ENCODE measurements at places on chromosomes 3 and 15. TPM values are rescaled to one million over a fixed set of nuclear protein-coding genes. Genes with fewer than 3 reads are reported as not detected.

GRCh38 chr3:115626721-115627120 is 3.4 kb downstream of the GAP43 start:
- DNase-seq: no peak

DNA sequence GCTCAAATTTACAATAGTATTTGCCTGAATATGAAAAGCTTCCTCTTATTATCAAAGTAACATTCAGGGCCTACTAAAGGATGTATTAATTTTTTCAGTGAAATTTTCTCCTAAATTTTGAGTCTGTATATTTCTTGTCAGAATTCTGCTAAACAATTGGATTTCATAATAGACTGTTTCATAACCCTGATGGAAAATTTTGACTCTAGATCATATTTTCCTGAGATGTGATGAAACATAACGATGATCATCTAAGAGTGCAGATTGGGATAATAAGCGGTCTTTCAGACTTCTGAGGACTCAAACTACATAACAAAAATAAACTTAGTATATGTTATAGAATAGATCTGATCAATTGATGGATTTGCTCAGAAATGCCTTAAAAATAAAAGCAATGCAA is 574.5 kb upstream of the TBL1XR1 start:
- no peak for DNase-seq

- DNase-seq: no peak
These were observed 157.7 kb upstream of the FAM3D start for GRCh38 chr3:58824285-58824684.

DNA sequence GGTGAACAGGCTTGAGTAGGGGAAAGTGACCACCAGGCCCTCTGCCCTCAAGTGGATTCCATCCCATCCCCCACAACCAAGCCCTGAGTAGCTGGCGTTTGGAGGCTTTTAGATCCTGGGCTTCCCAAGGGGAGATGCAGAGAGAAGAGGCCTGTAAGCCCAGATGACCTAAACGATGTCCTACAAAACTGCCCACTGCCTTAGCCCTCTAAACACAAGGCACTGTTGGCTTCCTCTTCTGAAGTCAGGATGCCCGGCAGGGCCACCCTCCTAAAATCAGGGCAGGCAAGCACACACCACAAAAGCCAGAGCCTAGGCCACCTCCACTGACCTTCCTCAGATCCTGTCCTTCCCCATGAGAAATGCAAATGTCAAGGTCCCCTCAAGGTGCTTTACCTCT is 68.6 kb downstream of the ADCY5 start:
- no peak for DNase-seq

DNA sequence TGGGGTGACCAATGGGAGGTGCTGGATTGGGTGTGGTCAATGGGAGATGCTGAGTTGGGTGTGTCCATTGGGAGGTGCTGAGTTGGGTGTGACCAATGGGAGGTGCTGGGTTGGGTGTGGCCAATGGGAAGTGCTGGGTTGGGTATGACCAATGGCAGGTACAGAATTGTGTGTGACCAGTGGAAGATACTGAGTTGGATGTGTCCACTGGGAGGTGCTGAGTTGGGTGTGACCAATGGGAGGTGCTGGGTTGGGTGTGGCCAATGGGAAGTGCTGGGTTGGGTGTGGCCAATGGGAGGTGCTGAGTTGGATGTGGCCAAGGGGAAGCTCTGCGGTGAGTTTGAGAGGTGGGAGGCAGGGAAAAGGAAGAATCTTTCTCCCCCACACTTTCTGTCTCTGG is 250.0 kb upstream of the PROK2 start:
- no peak for DNase-seq

- DNase-seq: no peak
These were observed 394.9 kb upstream of the WNT5A start for GRCh38 chr3:55882006-55882405.

GRCh38 chr15:45790325-45790943 is 155.6 kb downstream of the SQOR start:
- DNase-seq: no peak

DNA sequence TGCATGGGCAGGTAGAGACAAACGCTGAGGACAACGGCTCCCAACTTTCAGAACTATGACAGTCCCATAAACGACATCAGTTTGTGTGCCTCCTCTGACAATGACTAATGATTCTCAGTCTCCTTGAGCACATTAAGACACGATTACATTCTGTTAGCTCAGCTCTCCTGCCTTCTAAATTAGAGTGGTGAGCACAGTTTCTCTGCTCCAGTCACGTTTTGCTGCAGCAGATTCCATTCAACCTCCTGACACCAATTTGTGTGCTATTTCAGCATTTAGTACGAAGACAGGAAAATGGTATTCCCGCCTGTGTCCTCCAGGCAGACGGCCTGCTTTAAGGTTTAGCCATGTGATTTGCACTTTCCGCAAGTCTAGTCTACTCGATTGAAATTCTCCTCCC is 458.4 kb upstream of the CFAP20DC start:
- no peak for DNase-seq

- DNase-seq: peak; percentile 63
These were observed 116.4 kb downstream of the DUT start for GRCh38 chr15:48447657-48448056.

- no peak for DNase-seq
These were observed 166.2 kb downstream of the ZIC1 start for GRCh38 chr3:147575391-147575790.

- DNase-seq: peak; percentile 62
These were observed 7.3 kb upstream of the ZBTB38 start for GRCh38 chr3:141360888-141361598.

DNA sequence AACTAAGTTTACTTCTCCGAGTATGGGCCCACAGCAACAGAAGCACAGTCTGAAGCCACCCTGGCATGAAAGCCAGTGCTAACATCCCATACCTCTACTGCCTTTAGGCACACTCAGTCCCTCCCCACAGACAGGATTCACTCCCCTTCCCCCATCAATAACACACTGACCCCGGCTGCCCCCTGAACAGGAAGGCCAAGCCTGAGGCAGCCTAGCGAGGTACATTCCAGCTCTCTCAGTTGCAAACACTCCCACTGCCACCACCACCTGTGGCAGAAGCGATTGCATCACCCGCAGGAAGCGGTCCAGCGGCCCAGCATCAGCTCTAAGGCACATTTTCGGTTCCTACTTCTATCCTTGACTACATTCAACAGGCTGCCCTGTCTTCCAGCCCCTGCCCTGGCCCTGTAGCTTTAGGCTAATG is 7.0 kb upstream of the BMF start:
- peak; percentile 24 for DNase-seq

- no peak for DNase-seq
These were observed 207.6 kb downstream of the CHST2 start for GRCh38 chr3:143326983-143327778.

GRCh38 chr15:71331173-71331572 is 215.9 kb downstream of the THSD4 start:
- no peak for DNase-seq

DNA sequence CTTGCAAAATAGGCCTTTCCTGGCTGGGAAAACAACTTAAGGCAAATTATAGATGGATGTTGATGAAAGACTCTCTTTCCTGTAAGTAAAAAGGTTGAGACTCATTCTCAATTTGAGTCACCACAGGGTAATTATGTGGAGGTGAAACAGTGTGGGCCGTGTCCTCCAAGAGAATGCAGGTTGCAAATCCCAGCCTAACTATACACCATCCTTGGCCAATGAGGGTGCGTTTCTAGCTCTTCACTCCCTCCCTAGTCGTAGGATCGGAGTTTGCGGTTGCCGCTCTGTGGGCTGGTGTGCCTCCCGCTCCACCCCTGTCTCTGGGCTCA is 259.9 kb downstream of the PLCL2 start:
- no peak for DNase-seq

- DNase-seq: peak; percentile 80
These were observed 4.0 kb downstream of the PATL2 start for GRCh38 chr15:44706946-44707636.

GRCh38 chr15:48449734-48450133 is 118.5 kb downstream of the DUT start:
- DNase-seq: no peak

GRCh38 chr3:114081037-114081436 is 24.5 kb downstream of the QTRT2 start:
- no peak for DNase-seq

Gene THRB
- polyA plus RNA-seq: 0.98 TPM

Gene ADAMTS7
- polyA plus RNA-seq: 0.42 TPM

All from foreskin keratinocyte (primary cell).